Substantia nigra (tissue), 51 donors: ENCODE measurements at places on chromosomes 16 and 17.

GRCh38 chr16:73166947-73167550 lies 119.1 kb upstream of the ZFHX3 start:
- DNase-seq: no peak

GRCh38 chr17:57085448-57086068 lies 512 bp downstream of the AKAP1 start:
- no peak for DNase-seq

DNA sequence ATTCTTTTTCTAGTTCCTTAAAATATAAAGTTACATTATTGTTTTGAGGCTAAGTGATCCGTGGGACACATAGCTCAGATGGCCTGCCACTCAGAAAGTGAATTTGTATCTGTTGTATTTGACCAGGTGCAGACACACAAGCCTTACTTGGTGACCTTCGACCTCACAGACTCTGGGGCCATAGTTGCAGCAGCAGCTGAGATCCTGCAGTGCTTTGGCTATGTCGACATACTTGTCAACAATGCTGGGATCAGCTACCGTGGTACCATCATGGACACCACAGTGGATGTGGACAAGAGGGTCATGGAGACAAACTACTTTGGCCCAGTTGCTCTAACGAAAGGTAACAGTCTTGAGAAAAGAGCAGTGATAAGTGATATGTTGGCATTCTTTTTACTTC lies 30.5 kb downstream of the TMEM11 start:
- DNase-seq: no peak

GRCh38 chr17:32854207-32854606 lies 22.7 kb downstream of the MYO1D start:
- no peak for DNase-seq

- no peak for DNase-seq
Observed at GRCh38 chr16:67935101-67935401, 1.6 kb downstream of the PSMB10 start.

GRCh38 chr17:34720760-34721159 lies 141.4 kb downstream of the TMEM132E start:
- DNase-seq: no peak

DNA sequence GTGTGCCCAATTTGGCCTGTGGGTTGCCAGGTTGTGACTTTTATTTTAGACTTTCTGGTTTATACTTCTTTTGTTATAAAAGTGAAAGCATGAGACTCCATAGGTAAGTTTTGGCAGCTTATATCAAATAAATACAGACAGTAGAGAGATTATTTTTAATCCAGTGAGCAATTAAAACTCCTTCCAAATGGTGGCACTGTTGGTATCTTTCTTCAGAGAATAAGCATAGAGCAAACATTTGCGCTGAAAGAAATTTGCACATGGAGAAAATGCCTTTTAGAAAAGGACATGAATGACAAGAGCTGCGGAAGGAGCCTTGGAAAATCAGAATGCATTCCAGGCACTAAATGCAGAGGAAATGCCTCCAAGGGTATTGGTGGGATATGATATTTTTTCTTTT lies 46.1 kb upstream of the DNAJA2 start:
- DNase-seq: no peak

GRCh38 chr16:84643180-84643583 lies 5.1 kb upstream of the KLHL36 start:
- DNase-seq: no peak

DNA sequence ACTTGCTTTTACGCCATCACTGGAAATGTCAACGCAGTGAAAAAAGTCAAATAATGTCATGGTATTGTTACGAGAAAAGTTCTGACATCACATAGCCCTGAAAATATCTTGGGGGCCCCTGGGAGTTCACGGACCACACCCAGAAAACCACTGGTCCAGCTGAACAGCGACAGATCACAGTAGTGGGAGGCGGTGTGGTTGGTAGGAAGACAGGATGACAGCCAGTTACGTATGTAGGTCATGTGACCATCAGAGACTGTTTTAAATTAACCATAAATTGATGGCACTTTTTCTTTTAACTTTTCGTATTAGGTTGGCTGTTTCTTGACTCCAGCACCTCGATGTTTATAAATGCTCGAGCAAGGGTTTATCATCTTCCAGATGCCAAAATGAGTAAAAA lies 11.9 kb downstream of the ERCC4 start:
- DNase-seq: no peak

DNA sequence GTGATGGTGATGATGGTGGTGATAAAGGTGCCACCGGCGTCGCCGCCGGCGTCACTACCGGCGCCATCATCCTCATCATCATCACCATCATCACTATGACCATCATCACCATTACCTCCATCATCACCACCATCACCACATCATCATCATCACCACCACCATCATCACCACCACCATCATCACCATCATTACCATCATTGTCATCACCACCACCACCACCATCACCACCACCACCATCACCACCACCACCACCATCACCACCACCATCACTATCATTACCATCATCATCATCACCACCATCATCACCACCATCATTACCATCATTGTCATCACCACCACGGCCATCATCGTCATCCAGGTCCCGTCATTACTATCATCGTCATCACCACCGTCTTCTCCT lies 179.7 kb downstream of the NPIPB11 start:
- DNase-seq: no peak

GRCh38 chr17:78622491-78623265 lies 45.5 kb upstream of the DNAH17 start:
- DNase-seq: no peak

GRCh38 chr17:282000-282911 lies 70.4 kb downstream of the RPH3AL start:
- DNase-seq: no peak

GRCh38 chr17:79872762-79873161 lies 33.5 kb upstream of the CBX4 start:
- DNase-seq: no peak

- DNase-seq: no peak
Observed at GRCh38 chr17:20242271-20242670, 225.1 kb downstream of the LGALS9B start.

DNA sequence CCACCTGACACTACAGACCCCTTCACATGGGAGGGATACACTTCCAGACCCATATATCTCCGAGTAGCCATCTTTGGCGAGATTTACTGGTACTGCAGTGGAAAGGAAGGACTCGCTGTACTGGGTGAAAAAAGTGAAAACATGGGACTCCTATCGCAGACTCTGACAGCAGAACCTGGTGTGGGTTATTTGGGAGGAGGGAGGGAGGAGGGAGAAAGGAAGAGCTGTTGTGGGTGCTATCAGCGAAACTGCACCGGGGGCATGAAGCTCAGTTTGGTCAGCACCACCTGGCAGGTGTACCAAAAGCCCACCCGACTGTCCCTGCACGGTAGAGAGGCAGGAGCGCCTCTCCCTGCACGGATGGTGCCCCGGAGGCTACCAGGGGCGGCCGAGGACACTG lies 5.0 kb downstream of the HBQ1 start:
- no peak for DNase-seq

- peak; percentile 37 for DNase-seq
Observed at GRCh38 chr17:72985882-72986720, 106.4 kb downstream of the SLC39A11 start.

DNA sequence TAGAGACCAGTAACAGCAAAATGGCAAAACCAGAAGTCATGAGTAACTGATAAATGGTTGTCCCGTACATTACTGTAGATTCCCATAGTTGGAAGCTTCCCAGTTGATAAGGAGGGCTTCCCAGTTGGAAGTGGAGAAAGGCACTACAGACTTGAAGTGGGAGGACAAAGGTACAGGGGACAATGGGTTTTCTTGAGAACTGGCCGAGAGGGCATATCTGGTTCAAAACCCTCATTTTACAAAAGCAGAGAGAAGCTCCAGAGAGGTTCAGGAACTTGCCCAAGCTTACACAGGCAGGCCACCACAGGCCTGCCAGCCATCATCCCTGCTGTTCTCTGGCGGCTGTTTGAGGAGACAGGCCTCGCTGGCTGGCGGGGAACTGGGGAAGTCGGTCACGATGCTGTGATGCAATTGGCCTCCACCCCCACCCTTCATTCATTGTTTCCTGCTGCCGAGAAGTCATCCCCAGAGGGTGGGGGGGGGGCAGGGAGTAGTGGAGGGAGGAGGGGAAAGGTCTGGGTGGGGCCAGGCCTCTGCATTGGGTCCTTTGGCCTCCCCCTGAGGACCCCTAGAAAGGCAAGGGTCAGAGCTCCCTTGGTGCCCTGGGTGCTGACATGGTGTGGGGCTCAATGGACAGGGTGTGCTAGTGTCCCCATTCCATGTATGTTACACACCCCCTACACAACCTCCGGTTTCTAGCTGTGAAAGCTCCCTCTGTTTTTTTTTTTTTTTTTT lies 3.0 kb downstream of the UBALD2 start:
- DNase-seq: peak; percentile 84

GRCh38 chr17:74713171-74713755 lies 540 bp upstream of the CD300LF start:
- no peak for DNase-seq

- DNase-seq: no peak
Observed at GRCh38 chr17:50835301-50836234, at the start of gene WFIKKN2. TSS of gene WFIKKN2 (plus strand) at chr17:50835586. CDS start at chr17:50835938, 352 bp downstream.

DNA sequence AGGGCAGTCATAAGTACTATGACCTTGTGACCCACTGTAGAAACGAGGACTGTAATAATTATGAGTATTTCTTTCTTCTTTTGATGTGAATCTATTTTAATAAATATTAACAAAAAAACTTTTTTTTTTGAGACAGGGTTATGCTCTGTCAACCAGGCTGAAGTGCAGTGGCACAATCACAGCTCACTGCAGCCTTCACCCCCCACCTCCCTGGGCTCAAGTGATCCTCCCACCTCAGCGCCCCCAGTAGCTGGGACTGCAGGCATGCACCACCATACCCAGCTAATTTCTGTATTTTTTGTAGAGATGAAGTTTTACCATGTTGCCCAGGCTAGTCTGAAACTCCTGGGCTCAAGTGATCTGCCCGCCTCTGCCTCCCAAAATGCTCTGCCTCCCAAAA lies 32.6 kb downstream of the SCPEP1 start:
- DNase-seq: no peak

- DNase-seq: no peak
Observed at GRCh38 chr16:8852534-8852933, 16.3 kb downstream of the CARHSP1 start.

DNA sequence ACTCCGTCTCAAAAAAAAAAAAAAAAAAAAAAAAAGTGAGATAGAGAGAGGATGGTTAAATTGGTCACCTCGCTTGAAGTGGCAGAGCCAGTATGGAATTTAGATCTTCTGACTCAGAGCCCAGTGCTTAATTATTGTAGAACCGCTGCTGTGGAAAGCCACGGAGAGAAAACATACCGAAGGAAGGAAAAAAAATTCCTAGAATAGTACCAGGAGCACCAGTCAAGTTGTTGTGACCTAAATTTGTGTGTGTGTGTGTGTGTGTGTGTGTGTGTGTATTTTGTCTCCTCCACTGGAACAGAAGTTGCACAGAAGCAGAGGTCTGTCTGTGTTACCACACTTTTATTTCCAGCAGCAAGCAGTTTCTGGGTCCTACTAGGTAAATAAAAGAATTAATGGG lies 10.6 kb upstream of the NUP85 start:
- no peak for DNase-seq

- DNase-seq: no peak
Observed at GRCh38 chr16:79079656-79080420, 520.7 kb downstream of the MAF start.

DNA sequence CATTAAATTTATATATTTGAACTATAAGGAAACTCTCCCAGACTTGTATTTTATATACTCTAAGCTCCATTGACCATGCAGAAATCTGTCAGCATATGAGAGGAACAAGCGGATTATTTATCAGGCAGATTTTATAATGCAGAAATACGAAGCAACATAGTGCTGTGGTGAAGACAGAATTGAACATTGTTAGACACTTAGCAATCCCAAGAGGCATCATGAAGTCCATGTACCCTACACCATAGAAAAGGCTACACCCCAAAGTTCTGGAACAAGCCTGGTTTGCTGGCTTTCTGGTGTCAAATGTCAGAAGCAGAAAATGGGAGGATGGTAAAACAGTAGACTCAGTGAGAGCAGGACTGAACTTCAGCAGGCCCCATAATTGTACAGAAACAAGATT lies 241.1 kb downstream of the PRKCA start:
- no peak for DNase-seq

- DNase-seq: no peak
Observed at GRCh38 chr16:85040685-85041084, 13.1 kb downstream of the KIAA0513 start.

DNA sequence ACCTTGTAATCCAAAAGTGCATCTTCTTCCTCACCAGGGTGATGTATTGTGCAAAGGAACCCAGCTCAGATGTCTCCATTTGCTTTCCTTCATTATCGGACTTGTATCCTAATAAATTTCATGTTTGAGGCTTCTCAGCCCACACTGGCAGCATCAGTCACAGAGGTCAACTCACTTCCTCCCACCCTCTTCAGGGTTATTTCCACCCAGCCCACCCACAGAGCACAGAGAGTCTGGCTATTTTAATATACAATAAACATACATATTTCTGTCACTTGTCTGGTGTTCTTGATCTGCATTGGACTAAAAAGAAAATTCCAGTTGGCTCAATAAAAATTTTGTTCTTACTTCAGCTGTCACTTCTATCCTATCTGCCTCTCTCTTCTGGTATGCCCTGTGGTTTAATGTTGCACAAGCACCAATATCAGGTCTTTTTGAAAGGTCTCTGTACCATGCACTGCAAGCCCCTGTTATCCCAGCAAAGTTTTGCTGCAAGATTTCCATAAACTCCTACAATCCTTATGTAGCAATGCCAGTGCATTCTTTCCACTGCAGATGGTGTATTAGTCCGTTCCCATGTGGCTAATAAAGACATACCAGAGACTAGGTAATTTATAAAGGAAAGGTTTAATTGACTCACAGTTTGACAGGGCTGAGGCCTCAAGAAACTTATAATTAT lies 201.8 kb downstream of the CDH11 start:
- no peak for DNase-seq

DNA sequence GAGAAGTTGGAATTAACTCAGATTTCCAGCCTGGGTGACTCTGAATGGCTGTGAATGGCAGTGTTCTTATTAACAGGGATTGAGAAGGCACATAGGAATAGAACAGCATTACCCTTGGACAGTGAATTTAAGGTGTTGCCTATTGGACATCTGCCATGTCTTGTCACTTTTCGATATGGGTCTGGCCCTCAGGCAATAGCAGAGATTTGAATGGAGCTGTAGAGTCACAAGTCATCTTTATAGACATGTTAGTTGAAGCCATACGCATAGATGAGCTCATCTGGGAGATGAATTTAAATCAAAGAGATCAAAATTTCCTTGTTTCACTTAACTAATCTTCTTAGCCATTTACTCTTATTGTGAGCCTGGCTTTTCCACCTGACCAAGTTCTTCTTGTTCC lies 14.9 kb upstream of the DHRS11 start:
- no peak for DNase-seq
